NCI-H146 (cell line): ENCODE measurements at places on chromosomes 12 and 14.

- no peak for DNase-seq
These were observed 193.3 kb downstream of the PHETA1 start for GRCh38 chr12:111175396-111176094.

GRCh38 chr12:47993491-47993890 lies 10.8 kb downstream of the COL2A1 start:
- no peak for DNase-seq

- no peak for DNase-seq
These were observed 78.3 kb downstream of the BAZ1A start for GRCh38 chr14:34796902-34797301.

DNA sequence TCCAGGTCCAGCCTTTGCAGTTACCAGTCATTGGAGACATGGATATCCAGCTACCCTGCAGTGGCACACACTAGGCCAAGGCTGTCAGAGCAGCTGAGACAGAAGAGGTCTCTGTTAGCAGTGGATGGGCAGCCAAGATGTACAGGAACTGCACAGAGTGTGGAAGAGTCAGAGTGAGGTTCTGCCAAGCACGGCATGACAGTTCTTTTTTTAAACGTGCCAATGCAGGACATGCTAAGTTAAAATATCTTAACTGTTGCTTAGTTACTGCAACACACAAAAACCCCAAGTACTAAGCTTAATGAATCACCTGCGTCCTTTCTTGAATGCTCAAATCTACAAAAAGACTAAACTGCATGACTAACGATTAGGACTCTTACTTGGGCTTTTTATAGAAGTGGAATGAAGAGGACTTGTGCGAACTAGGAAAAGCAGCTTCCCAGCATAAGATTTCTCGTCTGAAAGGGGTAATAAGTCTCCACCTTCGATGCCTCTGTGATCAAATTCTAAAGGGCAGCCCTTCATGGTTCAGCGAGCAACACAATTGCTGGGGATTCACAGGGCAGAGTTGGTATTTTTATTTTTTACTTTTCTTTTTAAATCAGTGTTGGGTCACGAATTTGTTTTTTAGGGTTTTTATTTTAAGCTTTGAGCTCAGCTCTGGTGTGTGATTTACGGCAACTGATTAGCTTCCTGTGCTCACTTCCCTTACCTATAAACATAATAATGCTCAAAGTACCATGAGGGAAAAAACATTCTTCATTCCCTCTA lies 20.6 kb downstream of the MAPK1IP1L start:
- no peak for DNase-seq
